Neural progenitor cell (in vitro differentiated cells): ENCODE measurements at places on chromosomes 7 and 10.
A peak's percentile ranks its signal among the peaks of the same experiment; 100 is the strongest.

DNA sequence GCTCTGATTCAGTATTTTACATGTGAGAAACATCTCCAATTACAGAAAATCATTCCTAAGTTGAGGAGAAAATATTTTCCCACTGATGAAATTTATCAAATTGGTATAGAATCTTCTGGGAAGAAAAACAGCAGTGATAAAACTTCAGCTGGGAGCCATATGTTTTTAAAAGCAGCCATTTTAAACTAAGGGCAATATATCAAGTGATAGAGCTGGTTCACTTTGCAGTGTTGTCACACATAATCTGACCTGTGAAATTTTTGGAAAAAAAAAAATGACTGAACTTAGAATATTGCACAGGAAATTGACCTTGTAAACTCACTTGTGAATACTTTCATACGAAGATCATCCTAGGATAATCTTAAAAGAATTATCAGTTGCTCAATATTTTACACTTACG, 10.5 kb upstream of the EZH2 start:
- DNase-seq = no peak

GRCh38 chr10:5698062-5698461, 13.4 kb downstream of the TASOR2 start:
- no peak for DNase-seq

DNA sequence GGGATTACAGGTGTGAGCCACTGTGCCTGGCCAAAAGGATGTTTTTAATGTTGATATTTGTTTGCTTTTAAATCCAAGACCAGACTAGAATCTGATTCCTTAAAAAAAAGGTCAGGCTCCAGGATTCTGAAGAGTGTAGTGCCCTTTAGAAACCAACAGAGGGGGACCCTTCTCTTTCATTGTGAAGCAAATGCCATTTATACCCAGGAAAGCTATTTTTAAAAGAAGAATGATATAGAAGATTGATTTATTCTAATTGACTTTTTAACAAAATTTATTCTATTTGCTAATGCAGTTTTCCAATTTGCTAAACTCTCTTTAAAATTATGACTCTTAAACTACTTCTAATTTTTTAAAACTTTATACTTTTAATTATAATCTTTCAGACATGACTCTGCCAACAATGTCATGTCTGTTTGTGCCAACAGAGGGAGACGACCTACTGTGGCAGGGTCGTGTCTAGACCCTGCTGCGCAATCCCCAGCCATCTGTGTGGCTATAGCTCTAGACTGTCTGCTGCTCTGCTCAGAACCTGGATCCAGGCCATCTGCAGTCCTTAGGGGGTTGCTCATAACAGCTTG, 201.0 kb upstream of the IMMP2L start:
- peak; percentile 69 for DNase-seq

- no peak for DNase-seq
Measured at GRCh38 chr10:33809732-33810131, 475.3 kb upstream of the NRP1 start.

GRCh38 chr7:1672851-1673486, 2.9 kb downstream of the ELFN1 start:
- DNase-seq = no peak

DNA sequence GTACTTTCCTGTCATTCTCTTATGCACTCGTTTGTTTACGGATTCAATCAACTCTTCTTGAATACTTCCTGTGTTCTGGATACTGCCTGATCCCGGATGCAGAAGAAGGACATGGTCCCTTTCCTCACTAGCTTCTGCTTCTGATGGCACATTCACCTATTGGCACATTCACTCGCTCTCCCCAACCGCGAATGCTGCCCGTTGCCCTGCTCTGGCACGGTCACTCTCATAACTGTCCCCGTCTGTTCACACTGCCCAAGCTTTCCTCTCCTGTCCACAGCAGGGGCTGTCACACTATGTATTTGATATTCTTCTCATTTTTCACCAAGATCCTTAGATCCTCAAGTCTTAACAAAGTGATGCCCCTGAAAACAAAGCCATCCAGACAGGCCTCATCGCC, 327.4 kb downstream of the PAXIP1 start:
- DNase-seq = no peak

GRCh38 chr10:59971915-59972314, 65.6 kb upstream of the CCDC6 start:
- peak; percentile 35 for DNase-seq

- DNase-seq = no peak
Measured at GRCh38 chr10:20776384-20777118, 120.6 kb downstream of the NEBL start.

DNA sequence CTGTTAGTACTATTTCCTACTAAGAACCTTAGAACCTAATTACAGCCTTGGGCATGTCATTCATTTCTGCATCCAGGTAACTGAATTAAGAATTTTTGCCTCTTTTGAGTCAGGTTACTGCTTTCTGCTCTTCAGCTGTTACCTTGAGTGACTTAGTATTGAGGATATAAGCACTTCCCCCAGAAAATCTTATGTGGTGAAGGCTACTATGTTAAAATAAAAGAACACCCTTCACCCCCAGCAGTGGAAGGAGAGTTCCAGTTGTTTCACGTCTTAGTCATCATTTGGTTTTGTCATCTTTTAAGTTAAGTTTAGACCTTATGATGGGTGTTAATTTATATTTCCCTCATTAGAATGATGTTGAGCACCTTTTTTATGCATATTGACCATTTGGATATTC, 82.8 kb downstream of the GLCCI1 start:
- DNase-seq = no peak

GRCh38 chr7:3897430-3898372, 596.6 kb downstream of the SDK1 start:
- peak; percentile 49 for DNase-seq

DNA sequence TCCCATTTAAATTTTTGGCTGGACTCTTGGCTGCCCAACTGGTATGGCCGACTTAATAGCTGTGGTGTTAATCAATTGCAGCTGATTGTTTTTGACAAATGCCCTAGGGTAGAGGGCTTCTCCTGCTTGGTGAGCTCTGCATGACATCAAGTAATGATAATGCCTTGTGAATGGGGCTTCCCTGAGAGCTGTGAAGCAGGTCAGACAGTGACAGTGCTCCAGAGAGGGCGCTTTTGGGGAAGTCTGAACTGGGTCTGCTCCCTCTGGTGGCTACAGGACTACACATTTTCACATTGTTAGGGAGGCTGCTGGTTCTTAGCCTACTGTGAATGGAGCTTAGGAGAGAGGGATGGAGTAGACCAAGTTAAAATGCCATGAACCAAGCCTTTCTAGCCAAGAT, 98.8 kb downstream of the SDK1 start:
- DNase-seq = peak; percentile 85

GRCh38 chr10:108375691-108376090, 1211.2 kb upstream of the SORCS1 start:
- no peak for DNase-seq

GRCh38 chr10:92278996-92279696, 11.7 kb downstream of the CPEB3 start:
- no peak for DNase-seq

GRCh38 chr10:116209781-116210180, 63.2 kb downstream of the GFRA1 start:
- no peak for DNase-seq

DNA sequence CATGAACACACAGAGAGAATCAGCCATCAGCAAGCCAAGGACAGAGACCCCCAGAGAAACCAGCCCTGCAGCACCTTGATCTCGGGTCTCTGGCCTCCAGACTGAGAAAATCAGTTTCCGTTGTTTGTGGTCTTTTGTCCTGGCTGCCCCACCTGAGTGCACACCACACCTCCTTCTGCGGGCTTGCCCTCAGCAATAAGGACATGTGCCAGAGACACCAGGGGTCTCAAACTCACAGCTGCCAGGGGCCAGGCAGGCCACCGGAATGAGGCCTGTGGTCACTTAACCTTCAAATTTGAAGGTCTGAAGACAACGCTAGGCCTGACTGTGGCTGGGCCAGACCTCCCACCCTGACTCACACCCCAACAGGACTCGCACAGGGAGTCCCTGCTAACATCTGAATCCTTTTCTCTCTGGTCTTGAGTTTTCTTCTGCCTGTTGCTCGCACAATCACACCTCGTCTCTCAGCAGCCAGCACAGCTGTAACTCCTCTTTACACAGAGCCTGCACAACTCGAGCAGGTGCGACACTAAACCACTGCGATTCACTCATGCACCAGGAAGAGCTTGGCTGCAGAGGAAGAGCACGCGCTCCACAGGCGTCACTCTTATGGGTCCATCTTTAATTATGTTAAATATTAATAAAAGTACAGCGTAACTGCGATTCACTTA, 86.2 kb downstream of the CHST15 start:
- DNase-seq = no peak

DNA sequence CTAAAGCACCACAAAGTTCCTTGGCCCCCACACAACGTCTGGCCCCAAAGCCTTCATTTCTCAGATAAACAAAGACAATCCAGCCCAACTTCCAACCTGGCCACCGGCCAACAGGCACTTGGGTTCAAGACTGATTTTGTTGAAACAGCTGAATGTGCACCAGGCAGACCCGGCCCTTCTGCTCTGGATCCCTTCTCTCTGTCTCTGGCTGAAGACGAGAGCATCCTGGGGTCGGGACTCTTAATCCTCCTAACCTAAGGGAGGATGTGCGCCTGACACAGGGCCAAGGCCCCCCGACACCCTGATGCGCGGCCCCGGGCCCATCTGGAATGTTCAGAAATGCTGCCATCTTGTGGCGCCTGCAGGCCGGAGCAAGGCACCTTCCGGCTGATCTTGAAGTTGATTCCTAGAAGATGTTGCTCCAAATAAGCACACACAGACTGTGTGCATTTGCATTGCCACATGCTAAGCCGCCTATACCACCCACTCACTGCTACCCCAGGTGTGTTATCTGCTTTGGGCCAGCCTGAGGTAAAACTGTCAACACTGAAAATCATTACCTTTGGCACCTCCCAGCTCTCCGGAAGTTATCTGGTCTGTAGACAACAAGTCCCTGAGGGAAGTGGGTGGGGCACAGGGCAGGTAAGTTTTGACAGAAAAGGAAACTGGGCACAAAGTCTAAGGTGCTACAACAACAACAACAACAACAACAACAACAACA, 98.4 kb upstream of the HABP2 start:
- peak; percentile 77 for DNase-seq

DNA sequence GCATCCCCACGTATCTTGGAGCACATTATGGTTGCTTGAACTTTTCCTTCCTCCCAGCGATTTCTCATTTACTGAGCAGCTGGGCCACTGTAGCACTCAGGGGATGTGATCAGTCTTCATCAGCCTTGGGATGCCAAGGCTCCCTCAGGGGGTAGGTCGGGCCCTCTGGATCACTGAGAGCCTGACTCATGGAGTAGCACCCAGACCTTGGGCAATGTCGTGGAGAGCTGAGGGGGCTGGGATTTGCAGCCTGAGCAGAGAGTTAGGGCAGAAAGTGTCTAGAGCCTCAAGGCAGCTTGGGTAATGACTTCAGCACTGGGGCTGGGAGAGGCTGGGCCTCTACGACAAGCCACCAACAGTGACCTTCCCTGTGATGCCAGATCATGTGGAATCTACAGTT, 86.5 kb upstream of the CXCL12 start:
- DNase-seq = no peak

DNA sequence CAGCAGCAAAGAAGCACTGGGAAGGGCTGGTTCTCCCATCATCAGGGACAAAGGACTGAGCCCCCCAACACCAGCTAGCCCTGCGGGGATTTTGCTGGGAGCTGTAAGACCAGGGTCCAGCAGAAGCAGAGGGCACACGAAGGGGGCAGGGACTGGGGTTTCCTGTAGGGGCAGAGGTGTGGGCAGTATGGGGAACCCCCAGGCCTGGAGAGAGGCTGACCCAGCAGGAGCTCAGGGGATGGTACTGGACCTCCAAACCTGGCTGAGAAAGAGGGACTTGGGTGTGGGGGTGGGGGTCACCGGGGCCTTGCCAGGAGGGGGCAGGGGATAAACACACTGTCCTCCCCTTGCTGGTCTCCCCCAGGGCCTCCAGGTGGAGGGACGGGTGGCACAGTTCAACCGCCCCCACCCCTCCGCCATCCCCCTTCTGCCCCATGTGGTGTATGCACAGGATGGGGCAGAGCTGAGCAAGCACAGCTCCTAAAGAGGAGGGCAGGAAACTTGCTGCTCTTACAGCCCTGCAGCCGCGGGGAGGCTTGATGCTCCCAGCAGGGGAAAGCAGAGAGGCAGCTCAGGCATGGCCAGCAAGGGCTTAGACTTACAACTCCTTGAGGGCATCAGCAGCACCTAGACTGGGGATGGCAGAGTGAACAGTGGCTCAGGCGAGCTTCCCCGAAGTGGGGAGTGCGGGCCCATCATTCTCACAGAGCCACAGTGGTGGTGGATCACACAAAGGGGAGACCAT, 12.4 kb upstream of the RET start:
- DNase-seq = no peak

GRCh38 chr10:61100887-61101286, 156.9 kb upstream of the RHOBTB1 start:
- no peak for DNase-seq

DNA sequence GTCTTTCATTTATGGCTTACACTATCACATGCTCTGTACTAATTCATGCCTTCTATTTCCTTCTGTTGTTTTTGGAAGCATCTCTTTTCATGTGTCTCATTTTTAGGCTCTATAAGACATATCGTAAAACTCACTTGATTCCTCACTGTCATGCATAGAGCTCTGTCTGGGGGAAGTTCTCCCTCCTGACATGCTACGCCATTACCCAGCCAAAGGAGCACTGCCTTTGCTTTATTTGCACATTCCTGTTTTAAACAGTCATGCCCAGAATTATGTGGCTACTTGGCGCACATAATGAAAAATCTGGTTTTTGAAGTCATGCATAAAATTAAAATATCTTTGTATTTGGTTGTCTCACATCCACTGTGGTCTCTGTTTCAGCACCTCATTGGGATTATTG, 17.6 kb upstream of the AKR1C3 start:
- no peak for DNase-seq

GRCh38 chr10:30834651-30835050, 197.0 kb downstream of the ZNF438 start:
- peak; percentile 69 for DNase-seq

DNA sequence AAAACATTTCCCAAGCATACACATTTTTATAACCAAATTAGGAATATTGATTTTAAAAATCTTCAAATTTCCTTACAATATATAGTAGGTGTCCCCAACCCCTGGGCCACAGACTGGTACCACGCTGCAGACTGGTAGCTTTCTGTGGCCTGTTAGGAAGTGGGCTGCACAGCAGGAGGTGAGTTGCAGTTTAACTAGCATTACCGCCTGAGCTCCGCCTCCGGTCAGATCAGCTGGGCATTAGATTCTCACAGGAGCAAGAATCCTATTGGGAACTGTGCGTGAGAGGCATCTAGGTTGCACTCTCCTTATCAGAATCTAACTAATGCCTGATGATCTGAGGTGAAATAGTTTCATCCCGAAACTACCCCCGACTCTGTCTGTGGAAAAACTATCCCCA, 62.1 kb downstream of the ZWINT start:
- peak; percentile 55 for DNase-seq

- no peak for DNase-seq
Measured at GRCh38 chr10:75994357-75995040, 563.1 kb downstream of the LRMDA start.

- DNase-seq = no peak
Measured at GRCh38 chr10:17506856-17507471, 52.6 kb upstream of the ST8SIA6 start.

GRCh38 chr7:20193242-20193777, 23.9 kb downstream of the MACC1 start:
- no peak for DNase-seq
